ENCODE measurements at places on chromosomes 1 and 21. TPM values are rescaled to one million over a fixed set of nuclear protein-coding genes. Genes with fewer than 3 reads are reported as not detected.

Gene LRRC40
- 16.5 TPM for total RNA-seq

Gene KCNJ9
- not detected for total RNA-seq

Gene IBA57
- 4.4 TPM for total RNA-seq

Gene RNF223
- total RNA-seq: not detected

Gene TMEM240
- total RNA-seq: 2.7 TPM

Gene SLFNL1
- total RNA-seq: 0.72 TPM

Gene TMEM201
- 6.2 TPM for total RNA-seq

Gene ANGPTL7
- total RNA-seq: under 0.01 TPM

Gene KRTAP25-1
- not detected for total RNA-seq

Gene POGK
- 30.0 TPM for total RNA-seq

Gene LAD1
- total RNA-seq: not detected

Gene S100A16
- total RNA-seq: 160 TPM

Gene WNT4
- total RNA-seq: not detected

Gene TMPRSS3
- total RNA-seq: not detected

Gene SLAMF9
- not detected for total RNA-seq
